T-helper 2 cell (primary cell): ENCODE measurements at places on chromosomes 7 and 10.

GRCh38 chr7:39888171-39888853, 61.7 kb upstream of the CDK13 start:
- DNase-seq: no peak

- no peak for DNase-seq
These were observed 795 bp downstream of the PRF1 start for GRCh38 chr10:70601746-70602145.

- DNase-seq: no peak
These were observed 98.2 kb downstream of the SORBS1 start for GRCh38 chr10:95462740-95463667.

DNA sequence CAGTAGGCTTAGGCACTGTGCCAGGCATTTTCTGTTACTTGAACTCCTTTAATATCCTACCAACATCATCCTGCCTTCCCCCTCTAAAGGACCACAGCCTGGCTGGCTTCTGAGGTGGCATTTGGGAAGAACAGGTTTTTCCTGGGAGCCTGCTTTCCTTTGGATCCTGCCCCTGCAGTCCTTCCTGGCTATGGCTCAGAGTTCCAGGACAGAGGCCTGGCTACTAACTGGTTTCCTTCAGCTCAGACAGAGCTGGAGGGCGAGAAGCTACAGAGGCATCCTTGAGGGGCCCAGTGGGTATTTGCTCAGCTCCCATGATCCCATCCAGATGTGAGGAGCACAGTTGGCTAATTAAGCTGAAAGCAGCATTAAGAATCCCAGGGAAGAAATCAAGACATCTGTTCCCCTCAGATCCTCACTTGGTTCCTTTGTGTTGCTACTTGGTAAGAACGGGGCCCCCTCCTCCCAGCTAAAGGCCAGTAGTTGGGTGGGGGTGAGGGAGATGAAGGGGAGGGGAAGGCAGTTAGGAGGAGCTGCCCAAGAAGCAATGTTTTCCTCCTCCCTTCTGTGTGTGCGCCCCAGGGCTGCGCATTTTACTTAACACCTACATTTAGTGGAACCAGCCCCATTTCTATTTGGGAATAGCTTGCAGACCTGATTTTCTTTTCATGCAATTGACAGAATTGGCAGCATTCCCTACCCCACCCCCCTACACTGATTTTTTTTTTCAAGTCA, 142.6 kb upstream of the SORCS3 start:
- no peak for DNase-seq

- DNase-seq: no peak
These were observed 85.6 kb upstream of the PDCD4 start for GRCh38 chr10:110786172-110786571.

DNA sequence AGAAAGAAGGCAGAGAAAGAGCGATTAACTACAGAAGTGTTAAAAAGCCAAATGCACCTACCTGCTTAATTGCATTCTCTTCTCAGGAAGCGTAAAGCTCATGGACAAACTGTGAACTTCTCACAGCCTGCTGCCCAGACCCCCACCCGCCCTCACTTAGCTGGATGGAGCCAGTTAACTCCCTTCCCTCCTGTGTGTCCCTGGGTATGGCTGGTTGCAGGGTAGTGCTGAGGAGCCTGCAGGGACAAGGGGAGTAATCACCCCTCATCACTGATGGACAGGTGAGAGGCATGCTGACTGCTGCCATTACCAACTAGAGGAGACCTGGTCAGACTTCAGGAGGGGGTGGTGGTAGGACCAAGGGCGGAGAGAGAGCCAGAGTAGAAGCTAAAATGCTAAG, 37.5 kb downstream of the ENO4 start:
- no peak for DNase-seq

- DNase-seq: no peak
These were observed 7.1 kb upstream of the AQP1 start for GRCh38 chr7:30904561-30904960.

GRCh38 chr10:110528224-110528996, 30.7 kb downstream of the DUSP5 start:
- no peak for DNase-seq

DNA sequence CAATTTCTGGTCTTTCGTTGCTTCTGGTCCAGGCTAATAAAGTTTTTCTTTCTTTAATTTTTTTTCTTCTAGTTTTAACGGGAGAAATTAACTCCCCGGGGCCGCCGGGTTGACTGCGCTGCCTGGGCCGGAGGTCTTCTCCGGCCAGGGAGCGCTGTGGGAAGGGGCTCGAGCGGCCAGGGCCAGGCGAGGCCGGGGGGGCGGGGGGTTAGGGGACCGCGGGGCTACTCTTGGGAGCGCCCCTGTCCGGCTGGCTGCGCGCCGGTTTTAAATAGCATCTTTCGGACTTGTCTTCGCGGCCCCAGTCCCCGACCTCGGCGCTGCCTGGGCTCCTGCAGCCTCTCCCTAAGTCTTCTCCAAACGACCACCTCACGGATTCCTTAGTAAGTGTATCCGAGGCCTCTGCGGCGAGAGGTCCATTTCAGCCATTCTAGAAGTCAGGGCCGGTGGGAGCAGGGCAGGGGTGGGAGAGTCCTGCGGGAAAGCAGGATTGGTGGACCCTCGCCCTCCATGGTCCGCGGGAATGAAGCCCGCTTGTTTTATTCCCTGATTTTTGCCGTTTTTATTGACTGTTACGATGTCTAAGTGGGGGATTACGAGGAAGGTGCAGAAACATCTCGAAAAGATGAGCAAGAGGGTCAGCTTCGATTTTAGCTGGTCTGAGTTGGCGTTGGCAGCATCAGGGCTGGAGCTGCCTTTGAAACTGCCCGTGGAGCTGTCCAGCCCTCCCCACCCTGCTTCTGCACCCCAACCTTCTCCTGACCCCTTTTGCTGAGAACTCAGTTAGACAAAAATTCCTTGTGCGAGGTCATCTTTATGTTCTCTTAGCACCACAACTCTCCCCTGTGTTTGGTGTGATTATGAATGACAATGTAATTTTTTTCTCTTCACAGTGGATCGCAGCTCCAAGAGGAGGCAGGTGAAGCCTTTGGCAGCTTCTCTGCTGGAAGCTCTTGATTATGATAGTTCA, 555 bp downstream of the PHF14 start:
- no peak for DNase-seq

DNA sequence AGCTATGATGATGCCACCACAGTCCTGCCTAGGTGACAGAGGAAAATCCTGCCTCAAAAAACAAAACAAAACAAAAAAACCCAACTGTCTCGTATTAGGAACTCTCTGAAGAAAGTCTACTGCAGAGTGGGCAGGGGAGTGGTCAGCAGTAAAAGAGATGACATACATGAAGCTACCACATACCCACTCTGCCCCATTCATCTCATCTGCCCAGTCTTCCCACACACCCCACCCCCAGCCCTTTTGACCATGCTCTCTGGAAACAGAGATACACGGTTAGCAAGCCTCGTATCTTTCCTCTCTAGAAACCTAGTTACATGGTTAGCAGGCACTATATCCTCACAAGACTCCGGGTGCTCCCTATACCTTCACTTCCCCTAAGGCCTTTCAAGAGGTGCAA, 8.3 kb downstream of the SLC37A3 start:
- DNase-seq: no peak

DNA sequence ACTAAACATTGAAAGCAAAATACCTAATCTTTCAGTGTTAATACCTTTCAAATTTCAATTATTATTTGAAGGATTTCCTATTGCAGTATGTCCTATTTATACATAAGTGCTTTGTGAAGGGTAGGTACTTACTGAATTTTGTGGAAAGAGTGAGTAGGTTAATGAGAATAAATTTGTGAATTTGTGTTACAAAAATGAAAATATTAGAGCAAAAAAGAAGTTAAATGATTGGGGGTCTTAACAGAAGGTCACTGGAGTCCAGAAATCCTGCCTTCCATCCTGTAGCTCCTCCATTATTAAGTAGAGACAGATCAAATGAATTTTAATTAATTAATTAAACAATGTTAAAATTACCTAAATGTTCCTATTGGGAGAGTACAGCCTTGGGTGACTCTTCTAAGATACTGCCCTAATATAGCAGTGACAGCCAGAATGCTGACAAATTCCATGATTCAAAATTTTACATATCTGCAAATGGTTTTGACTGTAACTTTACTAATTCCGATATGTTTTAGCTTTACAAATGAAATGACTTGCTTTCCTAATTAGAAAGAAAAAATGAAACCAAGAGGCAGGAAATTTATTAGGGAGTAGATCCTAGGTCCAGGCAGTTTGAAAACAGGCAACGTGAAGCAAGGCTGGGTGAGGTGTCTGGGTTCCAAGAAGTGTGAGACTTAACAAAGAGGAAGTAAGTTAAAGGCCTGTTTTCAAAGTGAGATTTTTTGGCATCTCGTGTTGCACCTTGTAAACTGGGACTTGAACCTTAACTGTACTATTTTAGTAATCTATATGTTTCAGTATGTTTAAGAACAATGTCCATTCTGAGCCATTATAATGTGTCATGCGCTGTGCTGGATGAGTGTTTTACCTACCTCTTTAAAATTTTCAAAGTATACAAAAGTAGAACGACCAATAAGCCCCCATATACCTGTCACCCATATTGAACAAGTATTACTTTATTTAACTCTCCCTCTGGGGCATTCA, 1.5 kb downstream of the PIK3CG start:
- no peak for DNase-seq

- no peak for DNase-seq
These were observed 136.2 kb upstream of the CTTNBP2 start for GRCh38 chr7:118009419-118009818.

DNA sequence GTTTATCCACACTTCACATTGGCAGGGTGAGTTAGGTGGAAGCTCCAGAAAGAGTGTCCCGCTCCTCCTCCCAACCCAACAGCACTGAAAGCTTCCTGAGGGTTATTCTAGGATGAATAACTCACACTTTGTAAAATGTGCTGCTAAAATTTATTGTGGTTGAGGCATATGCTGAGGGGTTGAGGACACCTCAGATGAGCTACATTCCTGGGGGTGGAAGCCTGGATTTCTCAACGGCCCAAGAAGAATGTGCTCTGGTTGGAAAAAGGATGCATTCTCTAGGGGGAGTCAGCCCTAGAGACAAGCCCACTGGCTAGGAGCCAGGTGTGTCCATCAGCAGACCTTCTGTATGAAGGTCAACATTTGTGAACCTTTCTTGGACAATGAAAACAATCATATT, 91.5 kb upstream of the PDE1C start:
- DNase-seq: no peak

DNA sequence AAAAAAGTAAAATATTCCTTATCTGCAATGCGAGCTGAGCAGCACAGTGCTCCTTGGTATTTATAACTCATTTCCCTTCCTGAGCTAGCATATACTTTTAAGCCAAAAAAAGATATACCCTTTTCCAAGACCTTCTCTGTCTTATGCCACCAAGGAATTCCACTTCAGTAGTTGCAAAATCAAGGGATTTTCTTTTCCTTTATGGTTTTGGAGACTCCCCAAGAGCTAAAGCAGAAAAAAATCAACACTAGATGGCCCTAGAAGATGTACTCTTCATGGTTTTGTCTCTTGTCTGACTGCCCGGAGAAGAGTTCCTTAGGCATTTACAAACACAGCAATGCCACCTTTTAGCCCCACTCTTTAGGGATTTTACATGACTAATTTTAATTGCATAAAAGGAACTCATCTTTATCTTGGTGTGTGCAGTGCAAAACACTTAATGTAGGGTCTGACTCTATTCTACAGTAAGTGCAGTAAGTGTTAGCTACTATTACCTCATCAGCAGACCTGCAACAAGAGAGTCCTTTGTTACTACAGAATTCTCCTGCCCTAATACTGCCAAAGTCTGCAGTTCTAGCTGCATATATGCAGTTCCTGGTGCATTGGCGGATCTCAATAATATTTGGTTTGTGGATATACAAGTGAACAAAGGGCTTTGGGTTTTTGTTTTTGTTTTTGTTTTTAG, 443.3 kb downstream of the GFRA1 start:
- no peak for DNase-seq

DNA sequence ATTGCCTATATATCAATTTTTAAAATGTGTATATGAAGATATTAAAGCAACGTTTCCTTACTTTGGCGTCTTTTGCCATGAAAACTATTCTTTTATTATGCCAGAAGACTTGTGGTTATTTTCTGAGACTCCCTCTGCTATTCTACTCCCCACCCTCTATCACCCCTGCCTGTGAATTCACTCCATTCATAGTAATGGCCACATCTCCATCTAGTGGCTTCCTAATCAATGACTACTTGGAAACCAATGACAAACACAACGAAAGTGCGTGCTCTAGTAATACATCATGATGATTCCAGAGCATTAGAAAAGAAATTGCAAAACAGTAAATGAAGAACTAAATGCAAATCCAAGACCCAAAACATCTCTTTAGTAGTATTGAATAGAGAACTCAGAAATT, 186.7 kb upstream of the HGF start:
- no peak for DNase-seq

DNA sequence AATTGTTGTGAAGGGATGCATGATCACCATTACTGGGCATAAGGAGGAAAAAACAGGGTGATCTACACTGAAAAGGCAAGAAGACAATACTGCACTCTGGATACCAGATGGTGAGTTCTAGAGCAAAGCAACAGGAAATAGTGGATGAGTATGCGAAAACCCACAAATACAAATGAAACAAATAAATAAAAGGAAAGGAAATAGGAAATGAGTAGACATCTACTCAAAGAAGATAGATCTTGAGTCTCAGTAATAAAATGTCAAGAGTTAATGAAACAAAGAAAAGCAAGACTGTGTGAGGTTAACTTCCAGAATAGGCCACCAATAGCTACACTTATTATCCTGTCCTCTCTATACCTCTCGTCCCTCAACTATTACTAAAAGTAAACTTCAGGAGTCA, 11.7 kb downstream of the ORC5 start:
- DNase-seq: no peak

DNA sequence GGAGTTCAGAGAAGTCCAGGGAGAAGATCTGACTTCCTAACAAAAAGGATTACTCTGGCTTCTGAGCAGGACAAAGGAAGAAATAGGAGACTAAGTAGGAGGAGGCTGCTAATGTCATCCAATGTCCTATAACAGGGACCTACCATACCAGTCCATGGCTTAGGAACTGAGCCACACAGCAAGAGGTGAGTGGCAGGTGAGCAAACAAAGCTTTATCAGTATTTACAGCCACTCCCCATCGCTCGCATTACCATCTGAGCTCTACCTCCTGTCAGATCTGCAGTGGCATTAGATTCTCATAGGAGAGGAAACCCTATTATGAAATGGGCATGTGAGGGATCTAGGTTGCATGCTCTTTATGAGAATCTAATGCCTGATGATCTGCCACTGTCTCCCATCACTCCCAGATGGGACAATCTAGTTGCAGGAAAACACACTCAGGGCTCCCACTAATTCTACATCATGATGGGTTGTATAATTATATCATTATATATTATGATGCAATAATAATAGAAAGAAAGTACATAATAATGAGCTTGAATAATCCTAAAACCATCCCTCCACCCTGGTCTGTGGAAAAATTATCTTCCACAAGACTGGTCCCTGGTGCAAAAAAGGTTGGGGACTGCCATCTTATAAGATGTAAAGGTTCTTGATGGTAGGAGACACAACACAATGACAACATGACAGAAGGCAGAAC, 487.4 kb downstream of the PLXDC2 start:
- no peak for DNase-seq

DNA sequence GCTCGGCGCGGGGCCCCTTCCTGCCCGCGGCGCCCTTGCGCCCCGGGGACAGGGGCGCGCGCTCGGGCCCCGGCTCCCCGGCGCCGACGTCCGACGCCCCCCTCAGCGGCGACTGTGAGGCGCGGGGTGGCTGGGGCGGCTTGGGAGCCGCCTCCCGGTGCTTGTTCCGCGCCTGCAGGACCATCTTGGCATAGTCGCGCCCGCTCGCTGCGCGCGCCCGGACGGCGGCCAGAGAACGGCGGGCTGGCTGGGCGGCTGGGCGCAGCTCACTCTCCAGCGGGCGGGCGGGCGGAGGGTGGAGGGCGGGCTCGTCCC, at the start of gene DPY19L1:
DPY19L1 (minus strand) TSS at position 275 of the 315 bp plus-strand sequence; CDS start at position 184, 91 bp downstream.
- DNase-seq: no peak
